ENCODE measurements at places on chromosomes 2 and 18.

GRCh38 chr18:67318651-67319050 lies 197.9 kb downstream of the DSEL start:
- no peak for DNase-seq

DNA sequence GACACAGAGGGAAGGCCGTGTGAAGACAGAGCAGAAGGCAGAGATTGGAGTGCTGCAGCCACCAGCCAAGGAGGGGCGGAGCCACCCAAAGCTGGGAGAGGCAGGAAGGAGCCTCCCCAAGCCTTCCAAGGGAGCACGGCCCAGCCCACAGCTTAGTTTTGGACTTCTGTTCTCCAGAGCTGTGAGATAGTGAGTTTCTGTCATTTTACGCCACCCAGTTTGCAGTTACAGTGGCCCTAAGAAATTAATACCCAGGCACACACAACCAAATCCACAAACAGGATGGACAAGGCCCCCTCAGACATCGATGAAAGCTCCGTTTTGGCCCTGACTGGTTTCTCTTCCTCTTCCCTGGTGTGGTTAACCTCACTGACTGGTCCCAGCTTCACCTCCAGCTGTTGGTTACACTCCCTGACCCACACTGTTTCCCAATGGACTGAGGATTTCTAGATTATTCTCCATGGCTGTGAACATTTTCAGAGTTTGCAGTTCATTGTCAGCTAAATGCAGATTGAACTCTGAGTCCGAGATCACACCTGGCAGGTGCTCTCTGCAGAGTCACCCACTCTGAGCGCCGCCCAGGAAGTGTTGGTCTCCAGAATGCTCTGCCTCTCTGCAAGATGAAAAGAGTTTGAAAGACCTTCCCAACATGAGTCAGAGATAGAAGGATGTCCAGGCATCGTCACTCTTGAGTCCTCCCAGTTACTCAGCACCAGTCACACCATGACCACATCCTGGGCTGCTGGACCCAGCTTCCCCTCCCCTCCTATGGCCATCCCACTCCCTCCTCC lies 100.2 kb downstream of the TWIST2 start:
- DNase-seq, result no peak

GRCh38 chr2:157036726-157037125 lies 220.8 kb upstream of the GALNT5 start:
- no peak for DNase-seq

DNA sequence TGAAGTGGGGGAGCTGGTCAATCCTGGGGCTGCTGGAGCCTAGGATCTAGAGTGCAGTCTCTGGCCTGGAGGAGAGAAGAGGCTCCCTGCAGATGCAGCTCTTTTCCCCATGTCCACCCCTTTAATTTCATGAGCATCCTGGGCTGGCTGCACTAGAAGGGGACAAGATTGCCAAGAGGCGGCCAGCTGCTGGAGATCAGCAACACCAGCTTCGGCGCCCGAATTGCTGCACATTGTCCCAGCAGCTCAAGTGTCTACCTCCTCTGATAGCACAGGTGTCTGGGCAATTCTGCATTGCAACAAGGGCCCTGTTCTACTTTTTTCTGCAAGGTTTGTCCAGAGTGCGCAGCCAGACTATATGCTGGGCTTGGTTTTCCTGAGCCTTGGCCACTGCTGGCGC lies 125.7 kb downstream of the AGAP1 start:
- no peak for DNase-seq

- DNase-seq, result no peak
These were observed 141.6 kb downstream of the UBE2E3 start for GRCh38 chr2:181121996-181122395.

DNA sequence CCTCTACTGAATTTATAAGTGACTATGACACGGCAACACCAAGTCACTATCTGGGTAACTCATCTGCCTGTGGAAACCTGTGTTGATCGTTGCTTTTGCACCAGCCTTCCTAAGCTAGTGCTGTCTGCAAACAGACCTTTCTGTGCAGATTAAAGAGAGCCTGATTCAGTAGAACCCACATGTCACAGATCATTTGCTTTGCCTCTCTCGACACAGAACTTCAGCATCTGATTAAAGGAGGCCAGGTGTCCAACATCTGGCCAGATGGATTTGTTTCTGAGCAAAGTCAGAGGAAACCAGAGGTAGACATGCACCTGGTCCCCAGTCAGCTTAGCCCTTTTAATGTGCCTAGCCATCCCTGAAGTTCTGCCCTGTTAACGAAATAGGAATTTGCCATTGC lies 15.0 kb upstream of the TTR start:
- DNase-seq, result no peak

GRCh38 chr2:24594283-24594682 lies 103.2 kb downstream of the NCOA1 start:
- no peak for DNase-seq

DNA sequence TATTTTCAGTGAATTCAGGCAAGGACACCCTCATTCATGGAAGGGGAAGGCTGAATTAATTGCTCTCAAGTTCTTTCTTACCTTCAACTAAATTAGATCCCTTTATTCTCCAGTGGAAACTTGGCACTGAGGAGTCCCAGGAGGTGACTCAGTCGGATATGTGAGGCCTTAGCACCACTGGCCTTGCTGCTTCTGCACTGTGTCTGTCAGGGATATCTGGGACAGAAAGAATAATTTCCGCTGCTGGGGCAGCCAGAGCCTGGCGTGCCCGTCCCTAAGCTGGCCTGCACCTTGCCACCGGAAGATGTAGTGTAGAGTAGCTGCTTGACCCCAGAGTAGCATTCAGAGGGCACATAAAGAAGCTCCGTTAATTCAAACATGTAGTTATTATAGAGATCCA lies 53.4 kb downstream of the LIMS1 start:
- DNase-seq, result no peak

- no peak for DNase-seq
These were observed 29.7 kb downstream of the NAB1 start for GRCh38 chr2:190678444-190679162.

DNA sequence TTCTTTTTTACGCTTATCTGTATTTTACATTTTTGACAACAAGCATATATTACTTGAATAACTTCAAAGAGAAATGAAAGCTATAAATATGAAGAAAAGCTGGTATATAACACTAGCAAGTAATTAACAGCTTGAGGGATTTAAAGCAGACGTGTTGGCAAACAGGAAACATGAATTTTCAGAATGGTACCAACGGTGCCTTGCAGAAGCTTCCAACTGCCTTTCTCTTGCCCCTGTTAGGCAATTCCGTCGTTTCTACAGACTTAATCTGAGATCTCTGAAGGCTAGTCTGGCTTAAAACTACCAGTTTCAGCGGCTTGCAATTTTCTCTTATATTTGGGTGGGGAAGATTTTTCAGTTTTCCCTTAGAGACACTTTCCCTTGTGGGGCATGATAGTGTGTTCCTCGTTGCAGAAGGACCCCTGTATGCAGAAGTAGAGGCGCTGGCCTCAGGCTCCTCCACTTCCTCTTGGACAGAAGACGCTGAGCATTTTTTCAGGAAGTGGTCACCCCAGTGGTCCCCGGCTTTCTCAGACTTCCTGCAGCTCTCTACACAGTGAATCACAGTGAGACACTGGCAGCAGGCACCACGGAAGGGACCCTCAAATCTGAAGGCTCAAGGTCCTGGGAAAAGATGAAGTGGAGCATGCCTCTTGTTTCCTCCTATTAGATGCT lies 56.2 kb upstream of the SLC16A14 start:
- no peak for DNase-seq

DNA sequence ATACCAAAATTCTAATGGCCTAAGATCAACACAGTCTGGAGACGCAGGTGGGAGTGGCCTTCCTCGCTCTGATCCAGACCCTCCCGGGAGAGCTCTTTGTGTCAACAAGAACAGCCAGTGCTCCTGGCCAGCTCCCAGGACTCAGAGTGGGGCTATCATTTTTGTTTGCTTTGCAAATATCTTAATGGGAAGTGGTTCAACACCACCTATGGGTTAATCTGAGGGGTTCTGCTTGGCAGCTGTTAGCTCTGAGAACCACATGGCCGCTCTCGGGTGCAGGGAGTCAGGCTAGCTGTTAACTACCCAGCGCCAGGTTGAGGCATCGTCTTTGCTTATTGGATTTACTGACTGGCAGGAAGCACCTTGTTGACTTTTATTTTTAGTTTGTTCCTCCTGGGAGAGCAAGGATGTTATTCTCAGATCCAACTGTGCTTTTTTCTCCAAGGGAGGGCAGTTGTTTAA lies 184.8 kb upstream of the SP5 start:
- no peak for DNase-seq

DNA sequence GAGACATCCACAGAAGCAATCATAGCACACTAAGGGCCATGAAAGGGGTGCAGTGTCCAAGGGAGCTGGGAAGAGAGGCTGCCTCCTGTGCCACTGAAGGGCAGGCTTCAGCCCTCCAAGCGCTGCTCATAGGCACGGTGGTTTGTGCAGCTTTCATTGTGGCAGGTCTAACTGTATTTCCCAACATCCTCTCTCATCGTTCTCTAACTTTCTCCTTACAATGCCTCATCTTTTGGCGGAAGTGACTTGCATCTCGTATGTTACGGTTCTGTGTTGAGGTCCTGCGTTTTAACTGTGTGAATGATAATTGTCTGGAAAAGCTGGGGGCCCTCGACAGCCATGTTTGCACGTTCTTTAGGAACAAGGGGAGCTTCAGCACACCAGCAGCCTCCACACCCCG lies 213.9 kb downstream of the GBX2 start:
- DNase-seq, result no peak

DNA sequence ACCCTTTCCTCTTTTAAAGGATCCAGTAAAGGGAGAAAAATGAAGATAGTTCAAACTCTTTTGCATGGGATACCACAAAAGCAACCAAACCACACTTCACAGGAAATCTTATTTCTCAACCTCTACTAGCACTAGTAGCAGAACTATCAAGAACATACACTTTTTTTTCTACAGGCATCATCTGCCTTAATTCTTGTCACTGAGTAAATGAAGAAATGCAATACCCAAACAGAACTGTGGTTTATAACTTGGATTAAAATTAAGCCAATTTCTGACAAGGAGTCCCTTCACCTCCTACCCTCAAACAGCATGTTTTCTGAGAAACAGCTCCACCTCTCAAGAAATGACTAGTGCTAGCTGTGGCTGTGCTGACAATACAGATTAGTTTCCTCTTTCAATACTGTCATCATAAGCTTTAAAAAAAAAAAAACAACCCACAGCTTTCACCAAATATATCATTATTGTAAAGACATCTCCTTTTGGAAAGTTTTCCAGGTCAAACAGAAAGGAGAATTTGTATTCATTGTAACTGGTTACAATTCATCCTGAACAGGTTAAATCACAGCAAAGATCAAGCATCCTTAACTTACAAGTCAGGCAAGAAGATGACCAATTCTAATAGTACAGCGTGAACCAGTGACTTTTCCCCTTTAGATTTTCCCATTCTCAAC lies 44.4 kb downstream of the PTPN2 start:
- DNase-seq, result no peak

GRCh38 chr2:67567886-67568285 lies 170.8 kb downstream of the ETAA1 start:
- no peak for DNase-seq

GRCh38 chr18:49279487-49279886 lies 181.0 kb downstream of the DYM start:
- no peak for DNase-seq

DNA sequence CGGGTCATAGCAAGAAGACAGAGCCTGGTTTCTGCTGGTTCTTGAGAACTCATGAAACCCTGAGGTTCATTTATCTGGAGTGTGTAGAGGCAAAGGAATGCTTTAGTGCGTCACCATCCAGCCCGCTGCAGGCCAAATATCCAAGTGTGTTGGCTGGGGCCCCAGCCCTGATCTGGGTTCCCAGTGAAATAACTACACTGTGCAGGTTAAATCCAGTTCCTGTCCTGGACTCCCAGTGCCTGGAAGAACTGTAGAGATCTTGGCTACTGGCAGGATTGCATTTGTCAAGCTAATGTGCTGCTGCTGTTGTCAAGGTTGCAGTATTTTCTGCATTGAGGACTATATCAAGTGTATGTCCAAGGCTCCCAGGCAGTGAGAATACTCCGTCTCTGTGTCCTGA lies 89.9 kb downstream of the MAPK4 start:
- no peak for DNase-seq

DNA sequence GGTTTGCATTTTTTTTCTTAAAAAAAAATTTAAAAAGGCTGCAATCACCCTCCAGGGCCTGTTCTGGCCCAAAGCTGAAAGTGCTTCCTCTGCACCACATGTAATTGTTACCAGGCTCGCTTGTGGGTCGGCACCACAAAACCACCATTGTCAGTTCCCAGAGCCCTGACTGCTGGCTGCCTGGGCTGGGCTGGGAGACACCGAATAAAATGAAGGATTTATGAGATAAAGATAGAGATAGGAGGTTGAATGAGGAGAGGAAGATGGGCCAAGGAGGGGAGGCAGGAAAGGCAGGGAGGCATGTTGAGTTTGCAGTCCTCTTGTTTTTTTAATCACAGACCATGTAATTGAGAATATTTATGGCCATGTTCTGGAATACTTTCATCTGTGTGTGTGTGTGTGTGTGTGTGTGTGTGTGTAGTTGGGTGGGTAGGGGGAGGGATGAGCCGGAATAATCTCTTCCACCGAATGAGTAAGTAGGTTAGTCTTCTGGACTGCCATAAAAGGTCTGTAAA lies 14.7 kb downstream of the NRP2 start:
- no peak for DNase-seq

GRCh38 chr2:21067125-21067524 lies 23.3 kb upstream of the APOB start:
- no peak for DNase-seq

GRCh38 chr2:121124330-121124729 lies 160.7 kb downstream of the TFCP2L1 start:
- DNase-seq, result no peak

DNA sequence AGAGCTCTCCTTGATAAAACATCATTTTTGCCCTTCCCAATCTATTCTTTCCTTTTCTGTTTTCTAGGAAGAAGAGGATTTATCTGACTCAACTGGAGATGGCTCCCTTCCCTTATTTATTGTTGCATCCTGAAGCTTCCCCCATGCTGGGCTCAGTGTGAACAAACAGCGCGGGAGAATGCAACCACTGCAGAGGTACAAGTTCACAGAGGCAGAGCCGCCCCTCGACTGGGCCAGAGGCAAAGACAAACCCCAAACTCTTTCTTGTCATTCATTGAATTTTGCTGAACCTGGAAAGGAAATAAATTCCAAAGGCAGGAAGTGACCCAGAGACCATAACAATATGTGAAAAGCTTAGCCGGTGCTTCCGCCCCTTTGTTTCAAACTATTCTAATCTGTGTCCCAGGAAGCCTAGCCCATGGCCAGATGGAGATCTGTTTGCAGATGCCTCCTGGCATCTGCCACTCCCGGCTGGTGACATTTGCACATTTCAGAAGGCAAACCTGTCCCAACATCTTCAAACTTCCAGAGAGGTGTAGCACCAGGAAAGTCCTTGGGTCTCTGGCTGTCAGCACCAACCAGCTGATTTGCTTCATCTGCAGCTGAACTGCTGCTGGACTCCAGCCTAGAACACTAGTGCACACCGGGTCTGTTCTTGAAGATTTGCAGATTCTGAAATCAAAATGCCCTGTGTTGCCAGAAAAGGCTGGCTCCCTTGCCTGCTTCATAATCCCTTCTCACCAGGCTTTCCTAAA lies 79.4 kb upstream of the MAP4K3 start:
- no peak for DNase-seq
